SK-N-SH treated with all-trans-retinoic acid at 6 μM for 48 hours (cell line): ENCODE measurements at places on chromosomes 3 and 15.

DNA sequence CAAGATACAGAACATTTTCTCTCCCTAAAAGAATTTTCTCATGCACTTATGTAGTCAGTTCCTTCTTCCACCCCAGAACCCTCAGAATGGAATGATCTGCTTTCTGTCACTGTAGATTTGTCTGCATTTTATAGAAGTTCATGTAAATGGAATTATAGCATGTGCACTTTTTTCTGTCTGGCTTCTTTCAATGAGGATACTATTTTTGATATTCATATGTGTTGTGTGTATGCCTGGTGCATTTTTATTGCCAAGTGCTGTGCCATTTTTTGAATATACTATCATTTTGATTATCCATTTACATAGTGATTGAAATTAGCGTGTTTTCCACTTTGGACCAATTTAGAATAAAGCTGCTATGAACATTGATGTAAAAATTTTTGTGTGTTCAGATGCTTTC, 156.6 kb upstream of the ALCAM start:
- ATAC-seq, result no peak

DNA sequence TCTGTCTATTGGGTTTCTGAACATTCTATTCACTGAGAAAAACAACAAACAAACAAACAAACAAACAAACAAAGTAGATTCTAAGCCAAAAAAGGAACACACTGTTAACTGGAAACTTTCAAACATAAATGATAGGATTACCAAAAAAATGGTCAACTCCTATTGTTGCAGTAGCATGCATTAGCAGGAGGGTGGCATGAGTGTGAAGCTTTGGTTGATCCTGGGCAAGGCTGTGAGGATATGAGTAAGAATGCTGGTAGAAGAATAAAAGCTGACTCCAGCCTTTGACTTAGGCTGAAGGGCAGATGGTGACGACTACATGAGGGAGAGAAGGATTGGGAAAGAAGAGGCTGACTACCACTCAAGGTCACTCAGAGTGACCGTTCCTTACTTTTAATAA, 810.3 kb downstream of the VGLL3 start:
- peak; percentile 54; the same call in 2 of the 3 replicates for ATAC-seq

GRCh38 chr3:156533205-156533604, 21.7 kb downstream of the SSR3 start:
- ATAC-seq, result no peak

DNA sequence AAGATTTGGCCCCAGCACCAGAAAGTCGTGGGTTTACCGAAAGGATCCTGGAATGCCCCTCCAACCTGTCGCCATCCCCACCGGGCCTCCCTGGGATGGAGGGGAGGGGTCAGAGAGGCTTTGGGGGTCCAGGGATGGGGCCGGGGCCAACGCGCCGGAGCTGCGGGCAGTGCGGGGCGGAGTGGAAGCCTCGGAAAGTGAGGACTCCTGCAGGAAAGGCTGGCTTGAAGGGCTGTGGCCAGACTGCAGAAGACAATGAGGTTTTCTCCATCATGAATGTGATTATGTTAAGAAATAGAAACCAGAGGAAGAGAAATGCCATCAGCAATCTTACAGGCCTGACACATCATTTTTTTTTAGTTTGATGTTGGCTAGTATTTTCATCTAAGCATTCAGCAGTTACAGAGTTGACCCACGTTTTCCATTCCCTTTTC, 738 bp downstream of the YEATS2 start:
- ATAC-seq, result peak; percentile 75

DNA sequence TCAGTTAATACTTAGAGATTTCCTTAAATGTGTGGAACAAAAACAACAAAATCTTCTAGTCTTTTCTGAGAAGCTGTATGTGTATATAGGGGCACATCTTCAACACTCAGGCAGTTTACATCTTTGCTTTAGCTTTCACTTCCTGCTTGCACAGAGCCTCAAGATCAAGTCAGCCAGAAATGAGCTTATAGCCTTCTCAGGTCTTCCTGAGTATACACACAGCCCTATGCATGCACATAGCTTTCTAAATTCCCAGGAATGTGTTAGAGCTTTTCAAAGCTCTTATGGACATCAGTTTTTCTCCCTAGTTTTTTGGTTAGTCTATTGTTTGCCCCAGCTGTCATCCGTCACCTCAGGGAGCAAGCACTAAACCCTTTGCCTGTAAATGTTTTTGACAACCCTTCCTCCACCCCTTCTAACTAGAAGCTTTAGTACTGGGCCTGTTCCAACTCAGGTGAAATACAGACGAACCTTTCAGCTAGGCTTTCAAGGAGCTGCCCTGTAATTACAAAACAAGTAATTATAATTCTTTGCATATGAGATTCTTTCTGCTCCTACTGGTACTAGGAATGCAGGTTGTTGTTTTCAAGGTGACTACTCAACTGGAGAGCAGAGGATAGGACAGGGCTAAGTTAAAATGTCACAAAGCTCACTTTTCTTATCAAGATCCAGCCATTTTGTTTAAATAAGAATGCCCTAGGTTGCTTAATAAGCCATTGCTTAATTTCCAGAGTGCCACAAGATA, 22.6 kb upstream of the MTMR10 start:
- no peak for ATAC-seq

DNA sequence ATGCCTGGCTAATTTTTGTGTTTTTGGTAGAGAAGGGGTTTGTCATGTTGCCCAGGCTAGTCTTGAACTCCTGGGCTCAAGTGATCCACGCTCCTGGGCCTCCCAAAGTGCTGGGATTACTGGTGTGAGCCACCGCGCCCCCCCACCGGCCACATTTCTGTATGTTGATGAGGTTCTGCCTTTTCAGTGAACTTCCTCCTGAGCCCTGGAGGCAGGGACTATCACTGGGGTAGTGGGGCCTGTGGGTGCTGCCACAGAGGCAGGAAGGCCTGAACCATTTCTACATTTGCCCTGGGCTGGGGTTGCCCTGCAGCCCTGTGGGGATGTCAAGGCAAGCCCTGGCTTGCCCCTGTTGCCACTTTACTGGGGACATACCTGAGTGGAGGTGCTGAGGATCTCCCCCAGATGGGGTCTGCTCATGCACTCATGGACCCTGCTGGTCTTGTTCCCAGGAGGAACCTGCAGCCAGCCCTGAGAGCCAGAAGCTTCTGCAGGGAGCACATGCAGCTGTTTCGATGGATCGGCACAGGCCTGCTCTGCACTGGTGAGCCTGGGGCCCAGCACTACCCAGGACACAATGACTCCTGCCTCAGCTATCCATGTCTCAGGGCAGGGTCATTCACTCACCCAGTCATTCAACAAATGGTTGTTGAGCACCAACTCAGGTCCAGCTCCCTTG, 5.7 kb downstream of the SLC28A1 start:
- ATAC-seq, result no peak

DNA sequence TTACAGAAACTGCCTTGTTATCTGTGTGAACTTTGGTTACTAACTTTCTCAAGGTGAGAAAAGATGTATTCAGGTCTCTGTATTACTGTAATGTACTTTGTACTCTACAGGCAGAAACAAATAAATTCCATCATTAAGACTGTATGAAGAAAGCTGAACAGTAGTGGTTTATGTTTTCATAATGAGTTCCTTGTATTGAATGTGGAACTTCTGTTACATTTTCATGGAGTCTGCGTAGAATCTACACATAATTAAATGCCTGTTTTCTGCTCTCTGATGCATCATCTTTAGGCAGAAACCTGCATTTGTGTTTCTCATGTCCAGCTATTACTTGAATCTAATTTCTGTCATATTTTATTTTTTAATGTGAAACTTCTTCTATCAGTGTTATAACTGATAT, 302.8 kb downstream of the NLGN1 start:
- no peak for ATAC-seq

GRCh38 chr15:71131601-71132362, 16.5 kb downstream of the THSD4 start:
- peak; percentile 26 for ATAC-seq

DNA sequence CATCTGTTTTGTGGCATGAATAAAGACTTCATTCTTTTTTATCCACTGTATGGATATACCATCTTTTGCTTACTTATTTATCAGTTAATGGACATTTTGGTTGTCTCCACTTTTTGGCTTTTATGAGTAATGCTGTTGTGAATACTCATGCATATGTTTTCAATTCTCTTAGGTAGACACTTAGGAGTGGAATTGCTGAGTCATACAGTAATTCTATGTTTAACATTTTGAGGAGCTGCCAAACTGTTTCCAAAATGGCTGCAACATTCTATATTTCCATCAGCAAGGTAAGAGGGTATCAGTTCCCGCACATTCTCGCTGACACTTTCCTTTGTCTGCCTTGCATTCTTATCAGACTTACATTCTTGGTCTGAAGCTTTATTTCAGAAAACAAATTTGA, 191.1 kb downstream of the WNT5A start:
- peak; percentile 85 for ATAC-seq
